ENCODE measurements at places on chromosomes 12 and 14.

DNA sequence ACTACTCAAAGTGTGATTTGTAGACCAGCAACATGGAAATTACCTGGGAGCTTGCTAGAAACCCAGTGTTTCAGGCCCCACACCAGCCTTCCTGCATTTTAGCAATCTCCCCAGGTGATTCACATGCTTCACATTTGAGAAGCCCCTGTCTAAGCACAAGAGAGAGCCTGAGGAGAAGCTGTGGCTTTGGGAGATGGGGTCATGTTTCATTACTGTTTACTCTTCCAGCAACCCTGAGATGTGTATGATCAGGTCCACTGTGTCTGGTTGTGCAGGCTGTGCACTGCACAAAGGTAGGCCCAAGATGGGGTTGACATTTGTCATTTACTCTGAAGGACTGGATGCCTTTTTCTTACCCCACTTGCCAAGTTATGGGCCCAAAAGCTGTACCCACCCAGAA lies 190.1 kb downstream of the SLC41A2 start:
- no peaks in the 10 kb centered on the region for H3K4me1 ChIP-seq
- H3K4me3 ChIP-seq: no peak overlapping the region
- no peaks in the 10 kb centered on the region for H3K36me3 ChIP-seq
- DNase-seq: no peak
- no peak overlapping the region for H3K27ac ChIP-seq
- no peaks in the 10 kb centered on the region for H3K27me3 ChIP-seq

DNA sequence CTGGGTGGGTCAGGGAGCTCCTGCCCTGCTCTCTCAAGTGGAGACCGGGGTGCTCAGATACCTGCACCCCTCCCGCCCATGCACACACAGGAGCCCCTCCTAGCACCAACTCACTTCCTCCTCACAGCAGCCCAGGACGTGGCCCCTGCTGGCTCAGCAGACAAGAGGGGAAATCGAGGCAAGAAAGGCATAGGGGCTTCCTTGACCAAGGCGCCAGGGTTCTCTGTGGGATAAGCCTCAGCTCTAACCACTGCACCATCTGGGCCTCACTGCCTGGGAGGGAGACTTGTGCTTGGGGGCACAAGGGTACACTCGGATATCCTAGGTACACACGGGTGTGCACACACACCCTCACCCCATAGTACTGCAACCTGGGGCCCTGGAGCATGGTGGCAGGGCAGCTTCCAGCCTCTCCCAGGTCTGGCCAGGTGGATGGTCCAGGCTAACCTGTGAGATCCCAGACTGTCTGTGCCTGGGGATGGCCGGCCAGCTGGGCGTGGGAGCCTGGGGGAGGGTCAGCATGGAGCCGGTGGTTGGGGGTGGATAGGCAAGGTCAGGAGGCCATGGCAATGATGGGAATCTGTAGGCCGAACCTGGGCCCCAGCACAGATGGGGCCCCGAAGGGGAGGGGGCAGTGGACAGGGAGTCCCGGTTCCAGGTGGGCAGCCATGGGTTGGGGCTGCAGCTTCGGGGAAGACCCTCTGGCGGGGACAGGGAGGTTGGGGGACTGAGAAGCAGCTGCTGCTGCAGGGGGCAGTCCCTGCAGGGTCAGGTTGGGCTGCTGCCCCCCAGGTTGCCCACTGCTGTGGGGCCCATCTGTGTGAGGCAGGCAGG lies 312.4 kb downstream of the TMEM121 start:
- no peaks in the 10 kb centered on the region for H3K36me3 ChIP-seq
- no peak overlapping the region for H3K27ac ChIP-seq

DNA sequence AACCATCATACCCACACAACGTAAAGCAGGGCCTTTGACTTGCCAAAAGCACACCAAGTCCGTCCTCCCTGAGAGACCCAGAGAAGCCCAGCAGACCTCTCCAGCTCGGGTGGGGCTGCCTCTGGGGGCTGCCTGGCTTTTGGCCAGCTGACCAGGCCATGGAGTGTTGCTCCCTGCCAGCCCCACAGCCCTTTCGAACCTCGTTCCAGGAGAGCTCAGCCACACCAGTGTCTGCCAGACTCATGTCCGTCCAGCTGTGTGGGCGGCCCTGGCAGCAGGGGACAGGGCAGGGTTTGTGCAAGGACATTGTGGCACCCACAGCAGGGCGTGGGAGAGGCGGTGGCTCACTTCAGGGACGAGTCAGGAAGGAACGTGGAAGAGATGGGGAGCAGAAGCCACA lies 22.6 kb upstream of the IRF2BPL start:
- H3K4me3 ChIP-seq: no peak overlapping the region
- no peaks in the 10 kb centered on the region for H3K4me1 ChIP-seq
- peak overlapping the region; percentile 79 for H3K27ac ChIP-seq

DNA sequence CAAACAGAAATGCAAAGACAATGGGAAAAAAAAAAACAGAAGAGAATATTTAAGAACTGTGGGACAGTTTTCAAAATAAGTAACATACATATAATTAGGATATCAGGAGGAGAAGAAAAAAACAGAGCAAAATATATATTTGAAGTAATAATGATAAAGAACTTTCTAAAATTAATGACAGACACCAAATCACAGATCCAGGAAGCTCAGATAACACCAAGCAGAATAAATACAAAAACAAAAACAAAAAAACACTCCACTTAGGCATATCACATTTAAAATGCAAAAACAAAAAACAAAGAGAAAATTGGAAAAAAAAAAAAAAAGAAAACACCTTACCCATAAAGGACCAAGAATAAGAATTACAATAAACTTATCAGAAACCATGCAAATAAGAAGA lies 9.6 kb upstream of the RFX4 start:
- no peaks in the 10 kb centered on the region for H3K27me3 ChIP-seq
- no peaks in the 10 kb centered on the region for H3K4me1 ChIP-seq
- DNase-seq: no peak
- H3K36me3 ChIP-seq: no peaks in the 10 kb centered on the region

- peak overlapping the region; percentile 42 for H3K27ac ChIP-seq
- no peaks in the 10 kb centered on the region for H3K36me3 ChIP-seq
- no peak for DNase-seq
- no peaks in the 10 kb centered on the region for H3K27me3 ChIP-seq
- no peak overlapping the region for H3K4me3 ChIP-seq
Observed at GRCh38 chr14:68675233-68675577, 117.7 kb downstream of the ZFP36L1 start.

DNA sequence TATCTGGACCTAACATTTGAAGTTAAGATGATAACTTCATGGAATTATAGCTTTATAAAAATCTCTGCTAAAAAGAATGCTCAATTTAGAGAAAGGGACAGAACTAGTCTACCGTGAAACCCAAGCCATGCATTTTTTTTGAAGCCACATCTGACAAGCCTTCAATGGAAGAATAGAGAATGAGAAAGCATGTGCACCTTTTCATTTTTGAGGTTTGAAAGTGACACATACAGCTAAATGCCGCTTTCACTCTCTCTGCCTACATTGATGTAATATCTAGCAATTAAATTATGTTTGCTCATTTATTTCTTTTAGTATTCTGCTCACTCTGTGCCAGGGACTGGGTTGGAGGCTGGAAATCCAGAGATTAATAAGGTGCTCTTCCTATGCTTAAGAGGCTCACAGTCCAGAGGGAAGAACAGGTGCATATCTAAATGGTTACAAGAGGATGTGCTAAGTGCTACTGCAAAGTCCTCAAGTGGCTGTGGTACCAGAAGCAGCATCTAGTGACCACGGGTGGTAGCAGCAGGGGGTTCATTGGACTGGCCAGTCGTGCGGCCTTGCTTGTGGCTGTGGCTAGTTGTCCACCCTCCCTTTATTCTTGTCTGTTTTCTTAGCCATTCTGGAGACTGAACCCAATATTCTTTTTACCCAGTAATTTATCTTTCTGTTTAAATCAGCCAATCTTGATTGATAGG lies 60.4 kb downstream of the PPP1R36 start:
- no peaks in the 10 kb centered on the region for H3K36me3 ChIP-seq
- no peak for DNase-seq
- H3K4me1 ChIP-seq: peaks cover 9% of the 10 kb centered on the region
- no peak overlapping the region for H3K4me3 ChIP-seq

- no peak overlapping the region for H3K4me3 ChIP-seq
- H3K4me1 ChIP-seq: no peaks in the 10 kb centered on the region
- no peak for DNase-seq
Observed at GRCh38 chr14:56300495-56300894, 182.3 kb downstream of the PELI2 start.

DNA sequence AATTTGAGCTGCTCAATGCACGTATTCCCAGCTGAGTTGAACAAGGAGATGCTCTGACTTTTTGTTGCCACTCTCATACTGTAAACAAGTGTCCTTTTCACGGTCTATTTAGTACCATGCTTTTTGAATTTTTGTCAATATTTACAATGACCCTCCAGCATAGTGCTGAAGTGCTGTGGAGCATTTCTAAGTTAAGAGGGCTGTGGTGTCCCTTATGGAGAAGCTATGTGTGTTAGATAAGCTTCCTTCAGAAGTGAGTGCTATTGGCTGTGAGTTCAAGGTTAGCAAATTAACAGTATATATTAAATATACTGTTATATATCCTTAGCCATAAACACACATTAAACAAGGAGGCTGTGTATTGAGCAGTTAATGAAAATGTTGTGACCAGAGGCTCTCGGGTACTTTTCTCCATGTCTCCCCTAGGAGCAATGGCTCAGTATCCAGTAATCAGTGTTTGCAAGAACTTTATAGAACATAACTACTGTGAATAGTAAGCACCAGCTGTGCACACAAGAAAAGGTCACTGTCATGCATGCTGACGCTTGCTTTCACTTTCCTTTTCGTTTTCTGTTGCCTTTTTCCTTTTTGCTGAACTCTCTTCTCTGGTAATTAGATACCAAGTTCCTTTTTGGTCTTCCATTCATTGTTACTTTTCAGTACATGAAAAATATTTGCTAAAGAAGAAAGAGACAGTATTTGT lies 187.2 kb upstream of the NEDD1 start:
- H3K27ac ChIP-seq: no peak overlapping the region
- H3K27me3 ChIP-seq: no peaks in the 10 kb centered on the region
- no peaks in the 10 kb centered on the region for H3K4me1 ChIP-seq
- H3K36me3 ChIP-seq: no peaks in the 10 kb centered on the region
- H3K4me3 ChIP-seq: peak overlapping the region; percentile 47
- DNase-seq: no peak

- peak overlapping the region; percentile 82 for H3K4me3 ChIP-seq
- DNase-seq: no peak
- H3K36me3 ChIP-seq: no peaks in the 10 kb centered on the region
- H3K4me1 ChIP-seq: no peaks in the 10 kb centered on the region
- no peaks in the 10 kb centered on the region for H3K27me3 ChIP-seq
Observed at GRCh38 chr14:66507181-66507721, 696 bp upstream of the GPHN start.

DNA sequence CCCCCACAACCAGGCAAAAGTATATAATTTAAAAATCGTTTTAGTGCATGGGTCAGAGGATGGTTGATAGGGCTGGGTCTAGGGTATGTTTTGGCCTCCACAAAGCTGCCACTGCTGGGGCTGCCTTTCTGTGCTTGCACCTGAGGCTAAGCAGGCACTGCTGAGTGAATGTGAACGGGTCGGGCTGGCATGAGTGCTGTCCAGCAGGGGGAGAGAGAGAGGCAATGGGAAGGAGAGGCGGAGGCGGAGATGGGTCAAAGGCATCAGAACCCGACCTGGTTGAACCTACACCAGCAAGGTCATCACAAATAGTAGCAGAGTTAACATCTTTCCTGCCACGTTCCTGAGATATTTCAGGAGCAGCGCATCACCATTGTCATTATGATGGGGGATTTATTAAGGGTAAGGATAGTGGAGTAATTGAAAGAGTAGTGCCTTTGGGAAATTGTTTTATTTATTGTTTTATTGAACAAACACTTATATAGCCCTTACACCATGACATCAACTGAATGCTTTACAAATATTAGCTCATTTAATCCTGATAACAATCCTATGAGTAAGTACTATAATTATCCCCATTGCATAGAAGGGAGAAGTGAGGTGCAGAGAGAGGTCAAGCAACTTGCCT lies 5.8 kb upstream of the NRXN3 start:
- no peaks in the 10 kb centered on the region for H3K4me1 ChIP-seq
- no peak overlapping the region for H3K4me3 ChIP-seq
- no peaks in the 10 kb centered on the region for H3K27me3 ChIP-seq
- no peaks in the 10 kb centered on the region for H3K36me3 ChIP-seq

- DNase-seq: no peak
- no peaks in the 10 kb centered on the region for H3K36me3 ChIP-seq
- no peaks in the 10 kb centered on the region for H3K27me3 ChIP-seq
- no peak overlapping the region for H3K4me3 ChIP-seq
- H3K27ac ChIP-seq: no peak overlapping the region
- H3K4me1 ChIP-seq: no peaks in the 10 kb centered on the region
Observed at GRCh38 chr12:104378427-104378826, 74.9 kb downstream of the EID3 start.

GRCh38 chr14:31505411-31505810 lies 17.6 kb upstream of the GPR33 start:
- DNase-seq: no peak
- no peak overlapping the region for H3K4me3 ChIP-seq
- peak overlapping the region; percentile 65 for H3K27ac ChIP-seq
- no peaks in the 10 kb centered on the region for H3K36me3 ChIP-seq
- H3K4me1 ChIP-seq: no peaks in the 10 kb centered on the region

DNA sequence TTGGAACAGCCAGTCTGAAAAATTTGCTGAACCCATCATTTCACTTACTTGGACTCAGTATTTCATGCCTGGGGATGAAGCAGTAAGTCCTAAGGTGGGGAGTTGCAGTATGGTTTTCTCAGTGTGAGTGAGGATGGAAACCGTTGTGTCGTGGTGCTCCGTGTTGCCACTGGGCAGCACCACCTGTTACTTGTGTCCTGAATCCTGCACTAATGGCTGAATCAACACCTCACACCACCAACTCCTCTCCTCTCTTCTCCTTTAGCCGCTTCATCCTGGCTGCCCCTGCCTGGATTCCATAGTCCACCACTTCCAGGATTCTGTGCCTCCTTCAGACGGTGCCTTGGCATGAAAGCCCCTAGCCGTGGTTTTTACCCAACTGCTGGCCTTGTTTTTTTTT lies 3.0 kb upstream of the EP400 start:
- peaks cover 16% of the 10 kb centered on the region for H3K4me1 ChIP-seq
- no peak overlapping the region for H3K4me3 ChIP-seq
- H3K27me3 ChIP-seq: no peaks in the 10 kb centered on the region
- H3K27ac ChIP-seq: peak overlapping the region; percentile 27
- H3K36me3 ChIP-seq: peaks cover 18% of the 10 kb centered on the region
- DNase-seq: no peak

Data from ascending aorta (tissue), 2 donors.